ENCODE measurements at places on chromosomes 13 and 19. TPM values are rescaled to one million over a fixed set of nuclear protein-coding genes. Genes with fewer than 3 reads are reported as not detected.

The CFAP97D2 gene
- not detected for total RNA-seq

The GPC5 gene
- 0.98 TPM for total RNA-seq

The ZNF20 gene
- total RNA-seq, result 1.4 TPM

The C19orf81 gene
- not detected for total RNA-seq

The GJB6 gene
- total RNA-seq, result not detected

The TSEN34 gene
- 59.5 TPM for total RNA-seq

The HCN2 gene
- total RNA-seq, result not detected

The RGCC gene
- total RNA-seq, result 91.8 TPM

The TUBA3C gene
- total RNA-seq, result not detected

- H3K36me3 ChIP-seq, result no peaks in the 10 kb centered on the region
- H3K27ac ChIP-seq, result no peak overlapping the region
- DNase-seq, result no peak
These were observed 131.8 kb upstream of the PEG3 start for GRCh38 chr19:56972291-56972841.

DNA sequence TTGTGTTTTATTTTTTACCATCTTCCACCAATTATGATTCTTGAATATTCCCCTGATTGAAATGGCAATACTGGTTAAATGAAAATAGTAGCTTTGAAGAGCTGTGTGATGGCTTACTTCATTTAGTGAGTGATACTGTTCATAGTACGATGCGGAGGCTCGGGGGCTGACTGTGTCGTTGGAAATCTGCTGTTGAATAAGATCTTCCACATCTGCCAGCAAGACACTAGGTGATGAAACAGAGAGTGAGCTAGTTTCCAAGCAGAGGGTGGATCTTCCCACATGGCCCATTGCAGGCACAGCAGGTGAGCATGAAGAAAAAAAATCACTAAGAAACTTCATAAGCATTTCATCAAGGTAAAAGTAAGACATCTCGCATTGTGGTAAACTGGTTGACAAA, 22.5 kb downstream of the CPB2 start:
- H3K27ac ChIP-seq, result no peak overlapping the region
- H3K36me3 ChIP-seq, result no peaks in the 10 kb centered on the region
- DNase-seq, result no peak
- no peak overlapping the region for H3K4me3 ChIP-seq
- no peaks in the 10 kb centered on the region for H3K4me1 ChIP-seq

- no peaks in the 10 kb centered on the region for H3K36me3 ChIP-seq
- no peak for DNase-seq
- H3K4me1 ChIP-seq, result no peaks in the 10 kb centered on the region
These were observed 15.2 kb upstream of the IZUMO2 start for GRCh38 chr19:50178320-50178719.

GRCh38 chr19:57280962-57281400, 696 bp downstream of the ZNF460 start:
- DNase-seq, result no peak
- H3K27ac ChIP-seq, result peak overlapping the region; percentile 100
- peak overlapping the region; percentile 94 for H3K4me3 ChIP-seq

DNA sequence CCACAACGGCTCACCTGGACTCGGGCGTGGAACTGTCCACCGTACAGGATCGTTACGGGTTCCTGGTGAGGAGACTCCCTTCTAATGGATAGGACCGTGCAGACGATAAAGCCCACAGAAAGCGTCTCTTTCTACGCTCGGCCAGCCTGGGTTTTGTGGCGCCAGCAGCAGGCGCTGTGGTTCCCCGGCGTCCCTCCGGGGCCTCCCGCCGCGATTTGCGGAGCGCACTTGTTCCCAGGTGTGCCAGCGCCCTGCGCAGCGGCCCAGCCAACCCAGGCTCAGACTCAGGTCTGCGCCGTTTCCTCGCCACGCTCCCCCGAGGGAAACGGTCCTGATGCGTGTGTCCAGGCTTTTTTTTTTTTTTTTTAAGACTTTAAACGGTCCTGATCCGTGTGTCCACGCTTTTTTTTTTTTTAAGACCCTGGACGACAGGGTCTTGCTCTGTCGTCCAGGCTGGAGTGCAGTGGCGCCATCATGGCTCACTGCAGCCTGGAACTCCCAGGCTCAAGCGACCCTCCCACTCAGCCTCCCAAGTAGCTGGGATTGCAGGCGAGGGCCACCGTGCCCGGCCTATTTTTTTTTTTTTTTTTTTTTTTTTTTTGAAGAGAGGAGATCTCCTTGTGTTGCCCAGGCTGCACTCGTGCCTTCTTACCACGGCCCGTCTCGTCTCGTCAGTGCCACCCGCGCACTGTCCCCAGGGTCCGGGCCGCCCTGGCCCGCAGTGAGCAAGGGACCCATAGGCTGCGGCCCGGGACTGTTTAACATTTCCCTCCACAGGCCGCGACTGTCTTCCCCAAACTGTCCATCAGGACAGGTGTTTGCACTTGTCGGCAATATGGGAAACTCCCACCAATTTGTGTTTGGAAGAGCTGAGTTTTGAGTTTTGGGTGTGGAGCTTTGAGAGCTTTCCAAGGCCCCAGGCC, 23.8 kb downstream of the GJA3 start:
- no peaks in the 10 kb centered on the region for H3K36me3 ChIP-seq
- no peak overlapping the region for H3K27ac ChIP-seq
- peaks cover 7% of the 10 kb centered on the region for H3K27me3 ChIP-seq

- no peaks in the 10 kb centered on the region for H3K4me1 ChIP-seq
- DNase-seq, result no peak
- no peaks in the 10 kb centered on the region for H3K36me3 ChIP-seq
- H3K27me3 ChIP-seq, result no peaks in the 10 kb centered on the region
- H3K4me3 ChIP-seq, result no peak overlapping the region
These were observed 163.6 kb downstream of the FGF9 start for GRCh38 chr13:21834521-21834920.

DNA sequence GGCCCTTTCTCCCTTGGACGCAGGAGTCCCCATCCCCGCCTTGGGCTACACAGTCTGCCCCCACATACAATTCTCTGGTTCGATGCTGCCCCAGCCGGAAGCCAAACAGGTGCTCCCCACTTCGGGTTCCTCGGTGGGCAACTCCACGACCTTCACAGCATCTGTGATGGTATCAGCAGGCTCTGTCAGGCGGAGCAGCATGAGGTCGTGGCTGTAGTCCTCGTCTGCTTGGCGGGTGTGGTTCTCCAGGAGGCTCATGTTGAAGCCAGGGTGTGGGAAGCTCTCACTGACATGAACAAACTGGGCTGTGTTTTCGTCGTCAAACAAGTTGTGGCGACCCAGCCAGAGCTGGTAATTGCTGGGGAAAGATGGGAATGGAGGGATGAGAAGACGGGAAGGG, 3.5 kb downstream of the KLK1 start:
- no peak overlapping the region for H3K4me3 ChIP-seq
- no peak overlapping the region for H3K27ac ChIP-seq
- no peaks in the 10 kb centered on the region for H3K27me3 ChIP-seq
- DNase-seq, result no peak

DNA sequence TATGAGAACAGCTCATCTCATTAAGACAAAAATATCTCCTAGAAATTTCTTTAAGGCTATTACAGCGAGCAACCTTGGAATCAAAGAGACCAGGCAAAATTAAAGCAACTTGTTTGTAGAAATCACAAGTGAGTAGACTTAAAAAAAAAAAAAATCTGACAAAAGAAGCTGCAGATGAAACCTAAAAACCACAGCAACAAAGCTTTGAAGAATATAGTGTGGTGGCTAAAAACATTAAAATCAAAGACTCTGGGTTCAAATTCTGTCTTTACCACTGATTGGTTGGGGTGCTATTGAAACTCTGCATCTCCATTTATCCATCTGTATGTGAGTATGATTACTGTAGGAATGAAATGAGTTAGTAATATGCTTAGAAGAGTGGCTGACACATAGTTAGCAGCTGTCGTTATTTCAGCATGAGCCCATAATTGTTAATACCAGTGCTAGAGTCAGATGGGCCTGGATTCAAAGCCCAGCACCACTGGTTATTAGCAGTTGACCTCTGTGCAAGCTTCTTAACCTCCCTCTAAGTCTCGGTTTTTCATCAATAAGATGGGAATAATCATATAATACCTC, 157.6 kb downstream of the FOXO1 start:
- H3K36me3 ChIP-seq, result no peaks in the 10 kb centered on the region
- no peak for DNase-seq
- peak overlapping the region; percentile 72 for H3K27ac ChIP-seq
- H3K4me3 ChIP-seq, result no peak overlapping the region
- H3K4me1 ChIP-seq, result no peaks in the 10 kb centered on the region

GRCh38 chr13:95557013-95557412, 4.5 kb downstream of the CLDN10 start:
- no peaks in the 10 kb centered on the region for H3K4me1 ChIP-seq
- peaks cover 3% of the 10 kb centered on the region for H3K36me3 ChIP-seq
- no peak overlapping the region for H3K27ac ChIP-seq
- no peak for DNase-seq

- peak within 1 kb of the TSS; percentile 66 for H3K4me3 ChIP-seq
- peak within 1 kb of the TSS; percentile 81 for H3K27ac ChIP-seq
- peak; percentile 57 for DNase-seq
- H3K4me1 ChIP-seq, result no peaks in the 10 kb centered on the region
These were observed at the start of gene ZNF418 for GRCh38 chr19:57934820-57935665. Gene ZNF418 (minus strand): TSS chr19:57935402. CDS start chr19:57933822, 1,580 bp downstream.

DNA sequence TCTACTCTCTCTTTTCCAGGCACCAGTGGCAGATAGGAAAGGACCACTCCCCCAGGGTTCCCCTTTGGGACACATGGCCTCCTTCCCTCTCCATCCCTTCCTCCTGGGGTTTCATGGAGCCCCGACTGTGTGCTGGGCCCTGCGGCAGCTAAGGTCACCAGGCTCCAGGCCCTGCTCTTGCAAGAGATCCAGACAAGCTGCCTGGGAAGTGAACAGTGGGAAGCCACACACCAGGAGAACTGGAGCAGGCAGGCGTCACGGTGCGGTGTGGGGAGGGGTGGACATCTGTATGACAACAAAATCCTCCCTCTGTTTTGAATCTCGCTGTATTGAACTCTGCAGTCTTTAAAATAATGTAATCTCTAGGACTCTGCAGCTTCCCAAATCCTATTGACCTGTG, 330.1 kb downstream of the UQCRFS1 start:
- no peak overlapping the region for H3K4me3 ChIP-seq
- no peak for DNase-seq
- H3K27ac ChIP-seq, result peak overlapping the region; percentile 38
- no peaks in the 10 kb centered on the region for H3K36me3 ChIP-seq
- H3K27me3 ChIP-seq, result no peaks in the 10 kb centered on the region

DNA sequence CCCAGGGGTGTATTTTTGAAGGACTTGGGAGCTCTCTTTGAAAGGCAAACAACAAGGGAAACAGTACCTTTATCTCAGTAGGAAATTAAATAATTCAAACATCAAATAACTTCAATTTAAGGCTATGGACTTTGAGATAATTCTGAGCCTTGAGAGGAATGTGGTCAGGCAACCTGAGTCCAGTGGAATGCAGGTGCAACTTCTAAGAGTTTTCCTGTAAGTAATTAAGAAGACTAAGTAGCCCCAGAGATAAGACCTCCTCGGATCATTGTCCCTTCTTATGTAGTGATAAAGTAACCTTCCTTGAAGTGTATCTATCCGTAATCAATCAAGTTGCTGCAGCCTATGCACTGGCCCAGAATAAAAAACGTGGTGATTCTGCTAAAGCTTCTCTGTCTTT, 29.2 kb downstream of the ZNF701 start:
- no peak overlapping the region for H3K27ac ChIP-seq
- H3K36me3 ChIP-seq, result no peaks in the 10 kb centered on the region
- DNase-seq, result no peak
- H3K4me1 ChIP-seq, result no peaks in the 10 kb centered on the region

DNA sequence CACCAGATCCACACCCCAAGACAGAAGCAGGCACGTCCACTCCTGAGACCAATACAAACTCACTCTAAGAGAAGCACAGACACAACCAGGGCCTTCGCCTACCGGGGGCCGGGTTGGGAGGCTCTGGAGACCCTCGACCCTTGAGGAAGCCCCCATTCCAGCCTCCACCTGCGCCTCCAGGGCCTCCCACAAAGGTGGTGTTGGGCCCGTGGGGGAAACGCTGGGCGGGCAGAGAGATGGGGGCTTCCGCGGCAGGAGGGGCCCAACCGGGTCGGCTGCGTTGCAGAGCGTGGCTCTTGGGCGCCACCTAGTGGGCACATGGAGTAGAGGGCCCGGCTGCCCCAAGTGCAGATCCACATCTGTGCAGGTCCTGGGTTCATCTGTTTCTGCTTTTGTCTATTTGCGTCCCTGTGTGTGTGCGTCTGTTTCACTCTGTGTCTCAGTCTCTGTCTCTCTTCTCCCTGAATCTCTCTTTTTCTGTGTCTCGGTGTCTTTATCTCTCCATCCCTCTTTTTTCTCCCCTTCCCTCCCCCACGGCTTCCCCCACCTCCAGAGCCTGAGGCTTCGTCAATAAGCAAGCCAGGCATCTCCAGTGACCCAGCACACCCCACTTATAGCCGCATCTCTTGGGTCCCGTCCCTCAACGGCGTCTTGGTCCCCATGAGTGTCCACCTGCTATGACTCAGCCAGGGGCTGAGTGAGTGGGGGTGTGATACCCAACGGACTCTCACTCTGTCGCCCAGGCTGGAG, 10.5 kb upstream of the TINCR start:
- H3K4me3 ChIP-seq, result peak overlapping the region; percentile 29
- H3K27me3 ChIP-seq, result no peaks in the 10 kb centered on the region
- peak; percentile 75 for DNase-seq
- no peaks in the 10 kb centered on the region for H3K4me1 ChIP-seq
- peak overlapping the region; percentile 42 for H3K27ac ChIP-seq

DNA sequence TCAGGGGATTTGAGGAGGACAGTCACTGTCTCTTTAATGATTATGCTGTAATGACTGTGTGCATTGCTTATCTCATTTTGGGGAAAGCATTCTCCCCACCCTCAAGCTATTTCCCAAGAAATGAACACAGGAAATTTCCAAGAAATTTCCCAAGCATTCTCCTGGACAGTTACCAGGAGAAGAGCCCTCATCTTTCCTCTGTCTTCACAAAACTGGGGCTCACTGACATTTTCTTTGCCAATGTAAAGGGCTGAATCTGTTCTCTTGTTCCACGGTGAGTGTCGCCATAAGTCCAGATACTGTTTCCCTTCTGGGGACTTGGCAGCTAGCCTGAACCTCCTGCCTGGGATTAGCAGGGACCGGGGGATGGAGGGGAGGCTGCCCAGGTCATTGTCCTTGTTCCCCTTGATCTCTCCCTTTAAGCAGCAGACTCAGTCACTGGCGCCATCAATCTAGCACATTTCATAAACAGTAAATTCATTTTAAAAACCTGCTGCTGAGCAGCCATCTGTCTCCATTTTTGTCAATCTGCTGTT, 172.8 kb downstream of the DNAJC15 start:
- H3K36me3 ChIP-seq, result no peaks in the 10 kb centered on the region
- H3K4me3 ChIP-seq, result no peak overlapping the region
- H3K27ac ChIP-seq, result no peak overlapping the region
- no peaks in the 10 kb centered on the region for H3K4me1 ChIP-seq
- no peak for DNase-seq

DNA sequence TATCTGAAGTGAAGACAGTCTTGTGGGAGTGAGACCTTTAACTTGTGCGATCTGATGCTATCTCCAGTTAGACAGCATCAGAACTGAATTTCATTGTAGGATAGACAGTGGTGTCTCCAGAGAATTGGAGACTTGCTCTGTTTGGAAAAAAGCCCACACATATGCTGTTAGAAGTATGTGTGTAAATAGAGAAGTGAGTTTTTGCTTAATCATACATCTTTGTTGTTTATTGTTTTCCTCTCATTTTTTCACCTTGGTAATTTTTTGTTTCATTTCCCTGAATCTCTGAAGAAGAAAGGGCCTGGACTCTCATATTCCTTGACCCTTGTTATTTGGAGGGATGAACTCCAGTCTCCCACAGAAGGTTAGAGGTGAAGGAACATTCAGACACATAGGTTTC, 21.8 kb downstream of the FPR3 start:
- H3K27ac ChIP-seq, result no peak overlapping the region
- no peaks in the 10 kb centered on the region for H3K4me1 ChIP-seq
- no peaks in the 10 kb centered on the region for H3K27me3 ChIP-seq
- H3K4me3 ChIP-seq, result no peak overlapping the region
- H3K36me3 ChIP-seq, result no peaks in the 10 kb centered on the region

Measured in breast epithelium (tissue), 4 donors.